Activated T-cell treated with anti-CD3 and anti-CD28 coated beads, Interleukin-2, amount 50 U/mL, for 48 hours (primary cell): ENCODE measurements at places on chromosomes 6 and 20.

GRCh38 chr6:137717074-137718073 lies 149.7 kb upstream of the TNFAIP3 start:
- peak; percentile 80 for DNase-seq

GRCh38 chr20:44053046-44053445 lies 133.9 kb downstream of the JPH2 start:
- no peak for DNase-seq

DNA sequence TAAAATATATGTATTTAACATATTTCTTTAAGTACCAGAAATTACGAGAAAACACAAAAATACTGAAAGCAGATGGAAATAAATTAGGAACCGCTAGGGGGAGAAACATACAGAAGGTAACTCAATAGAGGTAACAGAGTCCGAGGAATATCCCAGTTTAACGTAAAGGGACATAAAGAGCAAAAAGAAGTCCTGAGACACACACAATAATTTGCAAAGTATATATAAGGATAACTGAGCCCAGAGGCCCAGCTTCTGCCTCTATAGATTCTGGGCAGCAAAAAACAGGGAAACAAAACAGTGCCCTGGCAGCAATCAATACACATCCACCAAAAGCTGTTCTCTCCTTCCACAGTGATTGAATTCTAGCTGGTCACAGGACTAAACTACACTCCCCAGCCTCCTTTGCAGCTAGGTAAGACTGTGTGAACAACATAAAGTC lies 15.1 kb downstream of the TBC1D32 start:
- DNase-seq = no peak

DNA sequence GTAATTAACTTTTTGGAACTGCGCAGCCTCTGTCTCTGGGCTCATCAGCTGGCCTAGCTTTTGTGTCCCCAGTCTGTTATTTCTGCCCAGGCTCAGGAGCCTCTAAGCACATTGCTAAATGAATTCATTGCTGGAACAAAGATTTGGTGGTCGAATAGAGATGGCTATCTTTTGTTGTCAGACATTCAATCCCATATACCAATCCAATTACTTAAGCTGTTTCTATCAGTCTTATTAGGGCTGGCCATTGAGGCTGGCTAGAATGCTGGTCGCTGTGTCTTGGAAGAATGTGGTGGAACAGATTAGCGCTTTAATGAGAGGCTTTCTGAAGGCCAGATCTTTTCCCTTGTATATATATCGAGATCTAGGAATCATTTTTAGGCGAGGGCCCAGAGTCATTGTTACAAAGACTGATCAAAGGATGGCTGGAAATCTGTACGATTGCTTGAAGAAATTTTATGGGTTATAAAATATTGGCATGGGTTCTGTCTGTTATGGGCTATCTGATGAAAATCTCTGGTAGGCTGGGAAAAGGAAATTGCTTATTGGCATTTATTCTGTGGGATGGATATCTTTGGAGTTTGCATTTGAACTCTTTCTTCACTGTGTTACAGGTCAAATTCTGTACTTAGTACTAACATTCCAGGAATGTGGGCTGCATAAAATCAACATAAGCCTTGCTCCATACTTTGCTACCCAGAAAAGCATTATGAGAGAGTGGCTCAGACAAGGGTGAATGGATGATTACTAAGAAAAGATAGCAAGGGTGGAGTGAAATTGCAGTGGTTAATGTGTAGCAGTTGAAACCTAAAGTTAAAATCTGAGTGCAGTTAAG lies 34.8 kb upstream of the JAG1 start:
- DNase-seq = no peak

- no peak for DNase-seq
Observed at GRCh38 chr20:34322267-34323105, 19.3 kb upstream of the AHCY start.

- DNase-seq = no peak
Observed at GRCh38 chr6:5335020-5335419, 73.7 kb downstream of the FARS2 start.

GRCh38 chr6:136607932-136608772 lies 57.9 kb upstream of the MAP7 start:
- DNase-seq = peak; percentile 89

GRCh38 chr6:127352524-127352923 lies 9.1 kb upstream of the ECHDC1 start:
- DNase-seq = no peak

- DNase-seq = no peak
Observed at GRCh38 chr20:52279706-52280105, 88.1 kb upstream of the ZFP64 start.

- DNase-seq = no peak
Observed at GRCh38 chr6:147087641-147088040, 116.6 kb upstream of the STXBP5 start.

- DNase-seq = no peak
Observed at GRCh38 chr6:1494671-1495070, 105.3 kb downstream of the FOXF2 start.

- no peak for DNase-seq
Observed at GRCh38 chr6:47740714-47741113, 41.1 kb upstream of the OPN5 start.

DNA sequence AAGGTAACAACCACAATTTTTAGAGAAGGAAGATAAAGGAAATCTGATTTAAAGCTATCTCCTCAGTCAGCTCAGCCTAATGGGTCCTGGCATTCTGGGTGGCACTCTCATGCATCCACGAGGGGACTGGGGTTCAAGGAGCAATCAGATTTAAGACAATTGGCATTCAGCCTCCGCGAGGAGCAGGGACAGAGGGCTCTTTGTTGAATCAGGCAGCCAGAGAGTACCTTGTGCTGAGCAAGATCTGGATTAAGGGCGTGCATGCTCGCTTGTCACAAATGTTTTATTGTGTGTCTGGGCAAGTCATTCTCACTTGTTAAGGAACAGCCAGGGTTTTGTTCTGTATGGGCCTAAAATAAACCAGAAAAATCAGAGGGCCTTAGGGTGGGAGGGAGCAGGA lies 475.3 kb upstream of the NRSN1 start:
- DNase-seq = no peak

DNA sequence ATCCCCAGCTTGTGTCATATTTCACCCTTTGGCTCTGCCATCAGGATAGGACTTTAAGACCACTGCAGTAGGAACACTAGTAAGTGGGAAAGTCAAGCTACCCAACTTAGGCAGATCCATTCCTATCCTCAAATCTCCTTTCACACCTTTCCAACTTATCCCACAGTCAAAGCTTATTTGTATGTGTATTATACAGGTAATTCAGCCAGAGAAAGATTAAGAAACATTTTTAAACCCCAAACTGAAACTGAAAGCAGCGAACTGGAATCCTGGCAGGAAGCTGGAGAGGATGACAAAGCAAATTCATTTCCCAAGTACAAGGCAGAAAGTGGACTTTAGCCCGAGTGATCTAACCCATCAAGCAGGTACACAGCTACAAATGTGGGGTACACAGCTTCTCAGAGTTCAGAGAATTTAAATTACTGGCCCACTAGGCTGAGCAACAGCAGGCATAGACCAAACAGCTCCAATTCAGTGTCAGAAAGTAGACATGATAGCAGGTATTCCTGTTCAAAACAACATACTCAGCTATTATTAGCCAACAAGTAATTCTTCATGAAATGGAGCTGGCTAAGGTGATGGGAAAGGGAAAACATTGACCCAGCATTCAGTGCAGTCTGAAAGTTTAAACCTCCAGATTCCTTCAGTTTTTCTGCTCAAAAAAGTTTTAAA lies 39.1 kb downstream of the ILRUN start:
- DNase-seq = no peak

- no peak for DNase-seq
Observed at GRCh38 chr6:108556866-108557493, 3.7 kb upstream of the FOXO3 start.

DNA sequence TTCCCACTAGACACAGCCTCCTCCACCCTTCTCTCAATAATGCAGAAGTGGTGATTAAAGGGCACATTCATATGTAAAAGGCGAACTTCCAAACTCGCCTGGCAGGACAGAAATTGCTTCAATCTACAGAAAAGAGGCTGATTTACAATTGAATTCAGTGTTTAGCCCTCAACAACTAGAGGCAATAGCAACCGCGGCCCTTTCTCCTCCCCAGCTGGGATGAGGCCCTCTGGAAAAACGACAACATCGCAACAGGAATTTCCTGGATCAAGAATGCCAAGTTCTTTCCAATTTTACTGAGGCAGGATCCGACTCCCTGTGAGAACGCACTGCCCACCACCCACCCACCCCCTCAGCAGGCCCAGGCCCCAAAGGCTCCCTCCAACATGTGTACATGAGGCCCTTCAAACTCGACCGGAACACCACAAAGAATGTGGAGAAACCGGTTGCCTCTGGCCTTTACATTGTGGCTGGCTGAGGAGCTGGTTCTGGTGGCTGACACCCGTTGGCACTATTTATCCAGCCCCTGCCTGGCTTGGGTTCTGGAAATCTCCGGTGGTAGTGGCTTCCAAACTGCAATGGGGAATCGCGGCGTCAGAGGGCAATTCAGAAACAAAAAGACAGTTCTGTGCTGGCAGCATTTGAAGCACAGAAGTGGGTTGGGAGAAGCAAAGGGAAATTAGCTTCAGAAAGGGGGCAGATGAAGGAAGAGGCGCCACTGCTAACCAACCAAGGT lies 36.8 kb downstream of the ZMYND8 start:
- DNase-seq = no peak

DNA sequence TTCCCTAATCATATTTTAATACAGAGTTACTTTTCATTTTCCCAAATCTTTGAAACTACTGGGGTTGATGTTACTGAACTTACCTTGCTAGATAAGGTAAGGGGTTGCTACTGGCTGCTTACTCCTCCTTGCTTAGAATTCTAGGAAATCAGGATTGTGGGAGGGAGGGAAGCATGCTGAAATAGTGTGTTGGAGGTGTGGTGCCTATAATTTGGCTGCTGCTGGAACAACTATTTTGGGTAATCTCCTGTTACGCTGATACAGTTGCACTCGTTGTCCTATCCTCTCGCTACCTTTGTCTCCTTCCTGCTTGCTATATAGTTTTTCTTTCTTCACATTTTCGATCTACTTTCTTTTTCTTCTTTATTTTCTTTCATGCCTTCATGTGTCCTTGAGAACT lies 83.7 kb downstream of the BMP2 start:
- DNase-seq = no peak

DNA sequence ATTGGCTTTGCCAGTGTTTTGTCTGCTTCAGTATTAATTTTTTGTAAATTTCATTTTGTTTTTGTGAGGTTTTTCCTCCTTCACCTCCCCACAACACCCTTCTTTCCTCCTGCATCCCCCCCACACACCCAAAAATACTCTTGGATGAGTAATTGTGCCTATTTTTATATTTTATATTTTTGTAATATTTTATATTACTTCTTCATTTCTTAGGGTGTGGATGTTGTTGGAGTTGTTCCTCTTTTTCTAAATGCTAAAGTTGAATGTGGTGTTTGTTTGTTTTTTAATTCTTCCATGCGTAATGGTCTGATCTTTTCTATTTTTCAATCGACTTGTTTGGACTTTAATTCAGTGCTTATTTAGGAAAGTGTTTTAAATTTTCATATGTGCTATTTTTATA lies 420.5 kb upstream of the SOX4 start:
- DNase-seq = no peak

GRCh38 chr6:3324262-3324942 lies 65.7 kb downstream of the PSMG4 start:
- peak; percentile 44 for DNase-seq

DNA sequence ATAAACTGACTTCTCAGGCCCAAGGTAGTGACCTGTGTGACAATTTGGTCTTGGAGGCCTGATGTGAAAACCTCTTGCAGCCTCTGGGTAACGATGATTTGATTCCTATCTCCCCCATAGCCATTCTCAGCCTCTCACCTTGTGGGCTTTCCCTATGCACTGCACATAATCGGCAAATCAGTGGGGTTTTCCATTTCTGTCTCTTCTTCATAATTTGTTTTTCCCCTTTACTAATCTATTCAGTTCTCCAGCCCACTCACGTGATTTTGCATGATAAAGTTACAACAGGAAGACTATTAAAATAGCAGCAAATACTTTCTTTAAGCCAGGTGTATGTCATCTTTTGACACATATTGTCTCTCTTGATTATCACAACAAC lies 893.7 kb downstream of the TFAP2A start:
- no peak for DNase-seq

DNA sequence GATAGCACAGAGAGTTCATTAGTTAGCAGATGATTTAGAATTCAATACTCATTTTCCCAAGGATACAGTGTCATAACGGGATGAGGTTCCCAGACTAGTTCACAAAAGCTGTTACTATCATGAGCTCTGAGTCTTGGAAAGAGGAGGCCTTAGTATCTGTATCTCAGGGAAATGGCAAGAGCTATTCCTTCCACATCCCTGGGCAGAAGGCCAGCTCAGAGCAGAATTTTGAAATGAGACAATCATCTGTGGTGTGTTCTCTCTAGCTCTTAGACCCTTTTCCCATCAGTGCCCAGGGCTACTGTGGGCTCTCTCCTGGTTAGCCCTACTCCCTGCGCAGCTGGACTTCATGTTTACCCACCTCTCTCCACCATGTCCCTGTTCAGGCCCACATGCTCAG lies 64.5 kb downstream of the JAG1 start:
- DNase-seq = no peak

DNA sequence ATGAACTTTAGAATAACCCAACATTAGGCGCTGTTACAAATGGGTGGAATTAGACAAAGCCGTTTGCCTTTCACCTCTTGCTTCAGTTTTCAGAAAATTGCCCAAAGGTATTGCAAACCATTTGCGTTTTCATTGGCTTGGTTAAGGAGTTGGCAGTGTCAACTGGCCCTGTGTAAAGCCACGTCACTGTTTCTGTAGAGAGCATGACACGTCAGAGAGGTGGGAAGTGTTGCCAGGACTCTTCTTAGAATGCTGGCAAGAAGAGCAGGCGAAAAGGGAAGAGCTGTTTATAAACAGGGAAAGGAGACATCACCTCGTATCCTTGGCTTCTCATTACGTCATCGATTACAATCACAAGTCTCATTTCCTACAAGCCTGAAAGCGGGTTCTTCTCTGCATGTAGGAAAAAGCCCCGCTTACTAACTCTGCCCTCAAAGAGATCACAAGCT lies 4.2 kb upstream of the IRF4 start:
- DNase-seq = no peak

DNA sequence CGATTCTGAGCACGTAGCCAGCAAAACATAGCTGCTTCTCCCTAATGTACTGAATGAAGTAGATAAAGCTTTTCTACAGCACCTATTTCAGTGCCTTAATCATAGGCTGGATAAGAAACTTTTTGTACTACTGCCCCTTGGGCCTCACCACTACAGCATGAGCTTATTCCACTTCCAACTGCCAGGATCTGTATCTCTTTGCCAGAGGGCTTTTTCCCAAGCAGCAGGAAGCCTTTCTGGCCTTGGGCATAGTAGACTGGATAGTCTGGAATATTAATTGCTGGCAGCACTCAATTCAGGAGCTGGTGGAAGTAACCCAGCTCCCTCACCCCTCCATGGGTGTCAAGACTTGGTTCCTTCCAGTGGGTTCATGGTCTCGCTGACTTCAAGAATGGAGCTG lies 43.6 kb downstream of the ANKEF1 start:
- DNase-seq = no peak

- DNase-seq = no peak
Observed at GRCh38 chr6:135105299-135105698, 50.7 kb upstream of the HBS1L start.

- DNase-seq = no peak
Observed at GRCh38 chr6:3032986-3033385, 33.3 kb downstream of the NQO2 start.

GRCh38 chr6:119119989-119120388 lies 41.5 kb upstream of the FAM184A start:
- DNase-seq = no peak
